ENCODE measurements at places on chromosomes 2 and 18. TPM values are rescaled to one million over a fixed set of nuclear protein-coding genes. Genes with fewer than 3 reads are reported as not detected.

- DNase-seq = no peak
These were observed 110.3 kb upstream of the PKDCC start for GRCh38 chr2:41937464-41937906.

- DNase-seq = no peak
These were observed 94.4 kb upstream of the TSPYL6 start for GRCh38 chr2:54350426-54350825.

DNA sequence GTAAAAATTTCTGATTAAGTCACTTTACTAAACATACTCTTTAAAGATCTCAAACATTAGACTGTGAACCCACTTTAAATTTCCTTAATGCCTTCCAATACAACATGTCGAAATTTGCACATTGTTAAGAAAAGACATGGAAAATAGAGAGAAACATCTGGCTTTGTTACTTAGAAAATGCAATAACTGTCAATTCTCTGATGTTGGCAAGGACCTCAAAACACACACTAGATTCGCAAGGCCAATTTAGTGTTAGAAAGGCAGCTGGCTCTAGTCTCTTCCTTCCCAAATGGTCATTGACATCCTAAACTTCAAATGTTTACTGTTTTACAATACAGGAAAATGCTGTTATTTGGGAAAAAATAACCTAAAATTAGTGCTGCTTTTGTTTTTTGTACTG lies 110.6 kb downstream of the UPP2 start:
- DNase-seq = no peak

GRCh38 chr2:64221935-64222334 lies 77.7 kb upstream of the PELI1 start:
- DNase-seq = no peak

DNA sequence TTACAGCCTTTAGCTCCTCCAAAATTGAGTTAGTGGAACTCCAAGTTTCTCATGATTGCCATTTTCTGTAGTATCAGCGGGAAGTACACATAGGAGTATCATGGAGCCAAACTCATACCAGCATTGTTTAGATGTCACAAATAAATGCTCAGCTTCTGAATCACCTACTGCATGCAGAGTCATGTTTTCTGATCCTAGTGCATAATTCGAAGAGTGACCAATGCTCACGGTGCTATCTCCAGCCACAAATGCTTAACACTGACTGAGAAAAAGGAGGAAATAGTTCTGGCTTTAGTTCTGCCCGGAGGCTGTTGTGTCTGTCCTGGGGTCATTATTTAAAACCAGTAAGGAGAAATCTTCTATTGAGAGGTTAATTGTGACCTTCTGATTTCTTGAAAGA lies 45.4 kb upstream of the LRATD1 start:
- DNase-seq = no peak

DNA sequence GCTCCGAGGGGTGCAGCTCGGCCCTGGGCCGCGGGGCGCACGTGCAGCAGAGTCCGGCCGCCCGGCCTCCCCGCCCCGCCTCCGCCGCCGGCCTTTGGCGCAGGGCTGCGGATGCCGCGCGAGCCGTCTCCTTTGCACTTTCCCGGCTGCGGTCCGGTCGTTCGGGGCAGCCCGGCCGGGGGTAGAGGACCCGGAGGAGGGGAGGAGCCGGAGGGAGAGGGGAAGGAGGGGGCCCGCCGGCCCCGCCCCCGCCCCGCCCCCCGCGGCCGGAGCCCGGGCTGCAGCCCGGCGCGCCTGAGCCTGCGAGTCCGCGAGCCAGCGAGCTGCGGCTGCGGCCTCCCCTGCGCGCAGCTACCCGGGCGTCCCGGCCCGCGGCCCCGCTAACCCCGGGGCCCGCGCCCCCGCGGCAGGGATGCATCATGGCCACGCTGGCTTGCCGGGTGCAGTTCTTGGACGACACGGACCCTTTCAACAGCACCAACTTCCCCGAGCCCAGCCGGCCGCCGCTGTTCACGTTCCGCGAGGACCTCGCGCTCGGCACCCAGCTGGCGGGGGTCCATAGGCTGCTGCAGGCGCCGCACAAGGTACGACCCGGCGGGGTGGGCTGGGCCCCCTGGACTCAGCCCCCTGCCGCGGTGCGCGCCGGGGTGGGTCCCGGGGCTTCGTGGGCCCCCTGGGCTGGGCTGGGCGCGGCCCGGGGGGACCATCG lies at the start of gene FHOD3:
FHOD3 (plus strand) TSS at position 297 of the 709 bp plus-strand sequence; CDS start at position 420, 123 bp downstream.
- no peak for DNase-seq

DNA sequence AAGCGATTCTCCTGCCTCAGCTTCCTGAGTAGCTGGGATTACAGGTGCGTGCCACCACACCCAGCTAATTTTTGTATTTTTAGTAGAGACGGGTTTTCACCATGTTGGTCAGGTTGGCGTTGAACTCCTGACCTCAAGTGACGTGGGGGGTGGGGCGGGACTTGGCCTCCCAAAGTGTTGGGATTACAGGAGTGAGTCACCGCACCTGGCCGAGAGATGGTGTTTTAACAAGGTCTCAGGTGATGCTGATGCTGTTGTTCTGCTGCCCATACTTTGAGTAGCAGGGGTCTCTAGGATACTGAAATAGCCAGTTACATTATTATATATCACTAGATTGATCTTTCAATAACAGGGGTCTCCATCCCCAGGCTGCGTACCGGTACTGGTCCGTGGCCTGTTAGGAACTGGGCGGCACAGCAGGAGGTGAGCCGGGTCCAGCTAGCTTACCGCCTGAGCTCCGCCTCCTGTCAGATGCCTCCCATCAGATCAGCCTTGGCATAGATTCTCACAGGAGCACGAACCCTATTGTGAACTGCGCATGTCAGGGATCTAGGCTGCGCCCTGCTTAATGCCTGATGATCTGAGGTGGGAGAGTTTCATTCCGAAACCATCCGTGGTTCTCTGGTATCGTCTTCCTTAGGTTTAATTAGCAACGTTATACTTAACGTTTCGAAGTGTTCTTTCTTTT lies 48.3 kb upstream of the SLC38A11 start:
- DNase-seq = no peak

NPPC gene
- 0.82 TPM for total RNA-seq

DNA sequence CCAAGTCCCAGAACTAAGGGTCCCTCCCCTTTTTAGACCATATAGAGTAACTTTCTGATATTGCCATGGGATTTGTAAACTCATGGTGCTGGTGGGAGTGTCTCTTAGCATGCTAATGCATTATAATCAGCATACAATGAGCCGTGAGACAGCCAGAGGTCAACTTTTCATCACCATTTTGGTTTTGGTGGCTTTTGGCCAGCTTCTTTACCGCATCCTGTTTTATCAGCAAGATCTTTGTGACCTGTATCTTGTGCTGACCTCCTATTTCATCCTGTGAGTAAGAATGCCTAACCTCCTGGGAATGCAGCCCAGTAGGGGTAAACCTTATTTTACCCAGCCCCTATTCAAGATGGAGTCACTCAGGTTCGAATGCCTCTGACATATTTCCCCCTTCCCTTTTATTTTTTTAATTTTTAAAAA lies 148.2 kb downstream of the PHLPP1 start:
- DNase-seq = no peak

GRCh38 chr18:42545825-42546224 lies 569.7 kb downstream of the RIT2 start:
- DNase-seq = no peak

DNA sequence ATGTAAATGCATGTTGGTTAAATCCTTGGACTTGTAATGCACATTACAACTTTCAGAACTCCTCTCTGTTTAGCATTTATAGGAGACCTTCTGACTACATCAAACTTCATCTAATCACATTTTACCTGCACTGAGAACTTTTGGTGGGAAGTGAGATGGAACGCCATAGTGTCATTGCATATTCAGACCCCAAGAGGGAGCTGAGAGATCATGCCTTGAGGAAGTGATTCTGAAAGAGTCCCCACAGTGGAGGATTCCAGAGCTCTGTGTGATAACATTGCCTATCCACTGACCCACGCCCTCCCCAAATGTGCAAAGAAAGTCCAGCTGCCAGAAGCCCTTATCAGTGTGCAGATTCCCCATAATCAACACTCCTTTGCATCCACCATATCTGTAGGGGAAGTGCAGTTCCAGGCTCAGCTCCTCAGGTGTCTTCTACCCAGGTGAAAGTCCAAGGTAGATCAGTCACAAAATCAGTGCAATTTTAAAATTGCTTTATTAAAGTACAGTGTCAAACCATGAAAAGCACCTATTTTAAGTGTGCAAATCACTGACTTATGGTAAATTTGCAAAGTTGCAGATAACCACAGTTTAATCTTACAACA lies 212.4 kb downstream of the RPIA start:
- no peak for DNase-seq

SALL3 gene
- total RNA-seq = 0.10 TPM
